ENCODE measurements at places on chromosomes 3 and 15.

- DNase-seq, result no peak
Observed at GRCh38 chr3:121821421-121822199, 13.2 kb downstream of the IQCB1 start.

DNA sequence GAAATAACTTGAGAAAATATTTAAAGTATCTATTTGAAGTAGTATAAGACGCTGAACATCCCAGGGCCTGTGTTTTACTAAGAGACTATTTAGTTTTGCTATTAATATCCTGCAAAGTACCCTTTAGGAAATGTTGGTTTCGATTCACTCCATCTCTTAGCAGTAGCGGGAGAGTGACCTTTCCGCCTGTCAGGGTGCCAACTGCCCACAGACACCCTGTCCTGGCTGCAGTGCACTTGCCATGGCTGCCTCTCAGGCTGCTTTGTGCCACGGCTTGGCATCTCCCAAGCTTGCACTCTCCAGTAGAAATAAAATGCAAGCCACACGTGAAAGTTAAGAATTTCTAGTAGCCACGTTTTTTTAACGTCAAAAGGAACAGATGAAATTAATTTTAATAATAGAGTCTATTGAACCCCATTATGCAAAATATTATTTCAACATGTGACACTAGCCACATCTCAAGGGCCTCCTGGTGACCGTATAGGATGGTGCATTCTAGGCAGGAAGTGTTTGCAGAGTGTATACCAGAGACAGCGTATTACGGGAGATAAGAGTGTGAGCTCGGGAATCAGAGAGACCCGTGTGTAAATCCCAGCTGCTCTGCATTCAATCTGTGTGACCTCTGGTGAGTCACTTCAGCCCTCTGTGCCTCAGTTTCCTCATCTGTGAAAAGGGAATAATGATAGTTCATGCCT lies 19.8 kb downstream of the ADAMTS9 start:
- DNase-seq, result no peak

DNA sequence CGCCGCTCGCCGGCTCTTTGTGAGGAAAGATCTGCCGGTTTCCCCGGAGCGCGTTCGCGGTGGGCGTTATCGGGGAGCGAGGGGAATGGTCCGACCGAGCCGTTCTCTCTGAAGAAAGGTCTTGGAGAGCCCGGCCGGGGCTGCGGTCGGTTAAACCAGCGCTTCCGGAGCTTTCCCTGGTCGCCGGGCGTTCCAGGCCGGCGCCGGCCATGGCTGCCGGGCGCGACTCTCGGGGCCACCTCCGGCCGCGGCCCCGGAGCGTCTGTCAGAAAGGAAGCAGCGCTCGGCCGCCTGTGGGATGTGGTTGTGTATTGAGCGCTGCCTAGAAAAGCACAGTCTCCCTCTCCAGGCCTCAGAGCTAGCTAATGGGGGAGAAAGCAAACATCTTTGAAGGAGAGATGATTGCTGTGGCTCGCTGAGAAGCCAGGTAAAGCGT lies 731 bp downstream of the FYTTD1 start:
- DNase-seq, result no peak

DNA sequence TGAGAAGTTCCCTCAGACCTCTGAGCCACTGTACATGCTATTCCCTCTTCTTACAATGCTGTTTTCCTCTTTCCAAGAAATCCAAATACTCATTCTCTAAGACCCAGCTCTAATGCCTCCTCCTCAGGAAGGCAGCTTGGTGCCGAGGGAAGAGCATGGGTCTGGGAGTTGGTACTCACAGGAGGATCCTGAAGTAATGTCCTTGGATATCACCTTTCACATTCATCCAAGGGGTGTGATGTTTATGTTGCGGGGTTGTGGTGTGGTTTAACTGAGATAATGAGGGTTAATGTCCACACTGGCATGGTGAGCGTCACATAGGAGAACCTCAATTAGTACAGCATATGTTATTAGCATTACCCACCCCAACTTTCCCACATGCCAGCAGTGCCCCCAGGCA lies 31.9 kb downstream of the MYL3 start:
- no peak for DNase-seq
